ENCODE measurements at places on chromosomes 13 and 19.

- DNase-seq, result no peak
Observed at GRCh38 chr19:47352095-47352494, 3.0 kb downstream of the DHX34 start.

GRCh38 chr19:28984315-28984714, 228.6 kb downstream of the UQCRFS1 start:
- DNase-seq, result no peak

- DNase-seq, result no peak
Observed at GRCh38 chr13:25687471-25688225, 315.9 kb downstream of the ATP8A2 start.

DNA sequence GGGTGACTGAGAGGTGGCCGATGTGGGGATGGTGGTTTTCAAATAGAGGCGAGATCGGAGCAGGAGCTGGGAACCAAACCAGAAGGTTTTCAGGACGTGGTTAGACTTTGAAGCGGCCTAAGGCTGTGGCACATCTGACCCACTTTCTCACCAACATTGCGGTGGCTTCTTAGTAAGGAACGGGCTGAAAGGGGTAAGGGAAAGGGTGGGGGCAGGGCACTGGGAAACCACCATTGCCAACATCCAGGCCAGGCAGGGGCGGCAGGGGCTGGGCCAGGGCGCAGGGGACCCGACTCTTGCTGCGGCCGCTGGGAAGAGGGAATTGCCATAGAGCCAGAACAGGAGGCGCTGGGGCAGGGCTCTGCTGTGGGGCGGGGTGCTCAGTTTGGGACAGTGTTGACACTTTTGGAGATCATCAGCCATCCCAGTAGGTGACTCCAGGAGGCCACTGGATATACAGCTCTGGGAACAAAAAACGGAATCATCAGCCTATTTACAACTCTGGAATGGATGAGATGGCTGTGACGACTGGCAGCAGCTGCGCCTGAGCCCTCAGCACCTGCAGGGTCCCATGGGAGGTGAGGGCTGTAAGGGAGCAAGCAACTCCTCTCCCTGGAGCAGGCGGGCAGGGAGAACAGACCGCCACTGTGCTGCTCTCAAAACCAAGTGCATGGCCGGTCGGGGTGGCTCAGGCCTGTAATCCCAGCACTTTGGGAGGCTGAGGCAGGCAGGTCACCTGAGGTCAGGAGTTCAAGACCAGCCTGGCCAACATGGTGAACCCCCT, 52.2 kb downstream of the IRS2 start:
- no peak for DNase-seq

GRCh38 chr19:55549500-55550320, 4.4 kb upstream of the SBK3 start:
- DNase-seq, result no peak

- DNase-seq, result no peak
Observed at GRCh38 chr13:29383476-29383875, 212.0 kb downstream of the SLC7A1 start.

GRCh38 chr13:51636349-51636890, 52.2 kb downstream of the WDFY2 start:
- no peak for DNase-seq

DNA sequence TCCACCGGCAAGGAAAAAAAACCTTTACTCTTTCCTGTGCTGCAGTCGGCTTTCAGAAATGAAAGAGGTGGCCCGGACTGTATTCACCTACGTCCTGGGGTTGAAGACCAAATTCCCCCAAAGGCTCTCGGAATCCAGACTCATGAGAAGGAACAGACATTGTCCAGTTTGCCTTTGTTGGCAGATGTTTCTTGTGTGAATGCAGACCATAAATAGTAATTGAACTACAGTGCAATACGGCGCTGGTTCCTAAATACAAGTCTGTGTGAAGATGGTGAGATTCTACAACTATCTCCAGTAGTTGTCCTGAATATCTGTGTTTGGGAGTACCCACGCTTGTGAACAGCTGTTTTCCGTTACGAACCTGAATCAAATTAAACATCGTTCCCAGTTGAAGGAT, 11.2 kb upstream of the PTOV1 start:
- DNase-seq, result no peak

- no peak for DNase-seq
Observed at GRCh38 chr13:68176475-68176874, 946.3 kb upstream of the PCDH9 start.

DNA sequence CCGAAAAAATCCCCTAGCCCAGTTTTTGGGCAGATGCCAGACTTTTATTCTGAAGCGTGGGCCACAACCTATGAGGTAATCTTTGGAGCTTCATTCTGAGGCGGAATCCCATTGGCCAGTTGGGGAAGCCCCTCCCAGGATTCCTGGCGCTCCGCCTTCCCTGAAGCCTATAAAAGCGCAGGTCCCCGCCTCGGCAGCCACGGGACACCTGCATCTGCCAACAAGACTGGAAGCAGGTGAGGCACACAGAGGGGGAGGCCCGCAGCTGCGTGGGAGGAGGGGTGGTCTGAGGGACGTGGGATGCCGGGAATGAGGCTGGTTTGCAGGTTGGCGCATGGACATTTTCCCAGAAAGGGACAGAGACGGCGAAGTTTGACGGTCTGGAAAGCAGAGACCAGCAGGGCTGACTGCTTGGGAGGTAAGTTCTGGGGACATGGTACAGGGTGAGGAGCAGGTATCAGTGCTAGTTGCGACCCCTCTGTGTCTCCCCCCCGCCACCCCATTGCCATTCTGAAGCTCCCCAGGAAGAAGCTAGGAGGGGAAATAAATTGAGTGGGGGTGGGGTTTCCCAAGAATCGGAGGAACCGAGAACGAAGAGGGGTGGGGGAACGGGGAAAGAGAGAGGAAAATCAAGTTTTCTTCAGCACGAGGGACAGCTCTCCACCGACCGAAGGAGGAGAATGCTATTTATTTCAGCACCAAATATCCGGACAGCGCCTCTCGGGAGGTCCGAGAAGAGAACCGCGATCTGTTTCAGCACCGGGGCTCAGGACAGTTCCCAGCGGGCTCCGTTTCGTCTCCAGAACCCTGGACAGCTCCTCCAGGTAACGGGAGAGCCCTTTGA, 22.4 kb upstream of the FEM1A start:
- DNase-seq, result peak; percentile 60

DNA sequence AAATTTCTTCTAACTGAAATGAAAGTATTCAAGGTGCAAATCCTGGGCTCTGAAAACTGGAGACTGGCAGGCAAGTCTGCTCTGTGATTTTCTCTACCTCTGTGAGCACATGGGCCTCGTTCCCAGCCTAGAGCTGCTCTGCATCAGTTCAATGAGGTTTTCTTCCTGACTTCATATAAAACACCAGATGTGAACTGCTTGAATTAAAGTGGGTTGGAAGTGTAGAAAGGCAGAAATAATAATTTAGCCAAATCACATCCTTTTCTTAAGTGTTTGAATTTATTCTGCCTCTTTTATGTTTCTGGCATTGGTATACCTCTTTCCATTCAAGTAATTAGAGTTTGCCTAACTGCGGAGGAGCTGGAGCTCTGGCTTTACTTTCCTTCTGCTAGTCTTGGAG, 540.8 kb downstream of the OLFM4 start:
- DNase-seq, result no peak
